NCI-H345 (cell line): ENCODE measurements at places on chromosomes 4 and X.

GRCh38 chrX:791479-792034 lies 161.0 kb downstream of the SHOX start:
- no peak for DNase-seq

GRCh38 chr4:147753047-147753446 lies 21.2 kb downstream of the ARHGAP10 start:
- no peak for DNase-seq

DNA sequence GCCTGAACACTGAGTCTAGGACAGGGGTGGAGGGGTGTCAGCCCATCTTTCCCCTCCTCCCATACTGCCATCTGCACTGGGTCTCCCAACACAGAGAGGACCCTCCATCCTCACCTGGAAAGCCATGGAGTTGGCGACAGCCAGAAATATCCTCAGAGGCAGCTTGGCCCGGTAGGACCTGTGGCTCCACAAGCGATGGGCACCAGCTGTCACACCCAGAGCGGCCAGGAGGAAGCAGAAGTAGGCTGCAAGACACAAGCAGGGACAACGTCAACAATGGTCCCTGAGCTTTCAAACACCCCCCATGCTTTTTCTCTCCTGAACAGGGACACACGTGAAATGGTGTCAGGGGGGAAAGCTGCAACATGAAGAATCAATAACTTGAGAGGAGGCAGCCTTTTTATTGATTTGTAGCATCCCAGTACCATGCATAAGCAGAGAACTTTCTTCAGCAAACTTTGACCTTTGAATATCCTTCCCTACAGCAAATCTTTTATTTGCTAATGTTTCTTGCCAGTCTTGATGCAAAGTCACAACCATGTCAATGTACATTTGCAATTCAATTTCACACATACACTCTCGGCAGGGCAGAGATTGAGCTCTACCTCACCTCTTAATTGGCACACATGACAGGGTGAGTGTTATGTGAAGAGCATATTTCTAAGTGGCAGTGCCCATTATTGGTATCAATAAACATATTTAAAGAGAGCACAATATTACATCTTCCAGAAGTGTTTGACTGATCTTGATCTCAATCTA lies 93.2 kb downstream of the SCD5 start:
- no peak for DNase-seq

- no peak for DNase-seq
Observed at GRCh38 chr4:168813890-168814289, 196.2 kb downstream of the CBR4 start.

GRCh38 chr4:14810568-14810967 lies 191.7 kb upstream of the CPEB2 start:
- no peak for DNase-seq
